ENCODE measurements at places on chromosomes 13 and 19. TPM values are rescaled to one million over a fixed set of nuclear protein-coding genes. Genes with fewer than 3 reads are reported as not detected.

- peak; percentile 84 for DNase-seq
Measured at GRCh38 chr13:70249332-70250064, 141.2 kb upstream of the KLHL1 start.

GRCh38 chr19:31416548-31416947, 67.3 kb upstream of the TSHZ3 start:
- no peak for DNase-seq

DNA sequence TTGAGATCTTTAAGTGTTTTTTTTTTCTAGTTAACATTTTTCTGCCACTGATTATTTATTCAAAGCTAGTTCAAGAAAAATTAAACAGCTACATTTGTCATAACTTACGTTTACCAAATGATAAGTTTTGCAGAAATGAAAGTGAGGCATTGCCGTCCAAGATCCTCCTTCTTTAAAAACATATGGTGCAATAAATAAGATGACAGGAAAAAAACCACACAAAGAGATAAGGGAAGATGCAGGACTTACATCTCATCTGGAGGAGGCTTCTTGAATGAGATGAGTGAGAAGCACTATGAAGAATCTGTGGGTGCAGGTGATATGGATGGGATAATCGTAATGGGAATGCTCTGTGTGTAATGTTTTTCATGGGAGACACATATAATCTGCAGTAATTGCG, 12.4 kb downstream of the TNFSF13B start:
- no peak for DNase-seq

SAMD1 gene
- total RNA-seq, result 21.8 TPM

ZNF649 gene
- 10.6 TPM for total RNA-seq
